ENCODE measurements at places on chromosomes 4 and X.

DNA sequence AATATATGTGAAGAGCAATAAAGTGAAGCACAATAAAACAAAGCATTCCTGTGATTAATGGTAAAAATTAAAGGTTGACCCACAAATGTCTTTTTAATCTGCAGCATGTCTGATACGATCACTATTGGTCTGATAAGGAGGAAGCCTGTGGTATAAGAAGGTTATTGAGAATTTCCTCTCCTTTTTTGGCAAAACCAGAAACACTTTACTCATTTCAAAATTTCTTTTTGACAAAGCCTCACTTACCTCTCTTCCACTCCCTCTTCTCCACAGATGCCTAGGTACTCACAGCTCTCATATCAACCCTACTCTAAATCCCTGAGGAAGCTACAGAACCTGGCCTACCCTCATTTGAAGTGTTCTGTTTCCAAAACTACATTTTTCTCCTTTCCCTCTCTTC lies 56.1 kb downstream of the TSPAN5 start:
- no peak for DNase-seq

DNA sequence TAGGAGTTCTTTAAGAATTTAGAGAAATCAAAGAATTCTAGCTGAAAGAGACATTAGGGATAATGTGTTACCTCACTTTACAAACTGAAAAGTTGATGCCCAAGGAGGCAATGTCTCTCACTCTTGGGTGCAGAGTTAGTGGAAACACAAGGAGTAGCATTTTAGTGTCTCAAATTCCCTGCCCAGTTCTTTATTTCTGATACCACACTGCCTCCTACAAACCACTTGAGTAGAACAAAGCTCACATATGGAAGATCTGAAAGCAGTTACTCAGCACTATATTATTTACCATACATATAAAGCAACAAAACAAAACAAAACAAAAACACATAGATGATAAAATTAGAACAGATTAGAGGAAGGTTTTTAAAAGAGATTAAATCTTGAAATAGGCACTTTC lies 124.2 kb downstream of the REELD1 start:
- no peak for DNase-seq

GRCh38 chr4:100290585-100290984 lies 100.3 kb upstream of the DDIT4L start:
- DNase-seq: no peak

DNA sequence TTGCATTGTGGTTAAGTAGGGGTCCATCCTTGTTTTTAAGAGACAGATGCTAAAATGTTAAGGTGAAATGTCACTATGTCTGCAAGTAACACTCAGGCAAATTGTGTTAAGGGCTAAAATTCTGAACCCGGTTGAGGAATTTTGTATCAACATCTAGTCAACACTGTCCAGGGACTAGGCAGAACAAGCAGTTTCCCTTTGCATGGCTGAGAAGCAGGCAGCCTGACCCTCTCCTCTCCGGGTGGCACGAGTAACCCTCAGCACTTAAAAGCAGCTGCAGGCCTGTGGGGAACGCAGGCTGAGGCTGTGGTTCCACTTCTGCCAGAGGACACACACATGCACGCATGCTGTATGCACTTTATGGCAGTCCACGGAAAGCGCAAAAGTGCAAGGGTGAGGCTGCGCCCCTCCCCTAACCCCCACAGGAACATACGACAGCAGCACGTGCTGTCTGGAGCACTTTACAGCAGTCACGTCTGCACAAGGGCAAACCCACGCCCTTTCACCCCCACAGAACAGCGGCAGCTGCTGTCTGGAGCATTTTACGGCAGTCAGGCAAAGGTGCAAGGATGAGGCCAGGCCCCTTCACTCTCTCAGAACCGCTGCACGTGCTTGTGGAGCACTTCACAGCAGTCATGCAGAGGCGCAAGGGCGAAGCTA lies 619 bp upstream of the MPC1L start:
- no peak for DNase-seq

DNA sequence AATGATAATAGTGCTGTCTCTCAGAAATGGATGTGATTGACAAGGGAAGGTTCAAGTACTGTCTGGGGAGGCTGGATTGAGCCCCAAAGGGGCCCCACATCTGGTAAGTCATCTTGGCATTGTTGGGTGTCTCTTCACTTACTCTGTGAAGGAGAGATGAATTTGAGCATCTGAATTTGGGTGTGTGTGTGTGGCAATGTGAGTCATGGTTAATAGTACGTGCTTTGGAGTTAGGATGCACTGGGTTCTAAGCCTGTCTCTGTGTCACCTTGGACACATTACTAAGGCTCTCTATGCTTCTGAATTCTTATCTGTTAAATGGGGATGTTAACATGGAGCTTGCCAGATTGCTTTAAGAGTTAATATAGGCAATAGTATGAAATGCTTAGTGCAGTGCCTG lies 80.4 kb downstream of the FRAS1 start:
- DNase-seq: no peak

GRCh38 chr4:10960389-10960788 lies 275.8 kb upstream of the CLNK start:
- DNase-seq: no peak

- no peak for DNase-seq
Measured at GRCh38 chr4:144595681-144596080, 50.3 kb upstream of the HHIP start.

DNA sequence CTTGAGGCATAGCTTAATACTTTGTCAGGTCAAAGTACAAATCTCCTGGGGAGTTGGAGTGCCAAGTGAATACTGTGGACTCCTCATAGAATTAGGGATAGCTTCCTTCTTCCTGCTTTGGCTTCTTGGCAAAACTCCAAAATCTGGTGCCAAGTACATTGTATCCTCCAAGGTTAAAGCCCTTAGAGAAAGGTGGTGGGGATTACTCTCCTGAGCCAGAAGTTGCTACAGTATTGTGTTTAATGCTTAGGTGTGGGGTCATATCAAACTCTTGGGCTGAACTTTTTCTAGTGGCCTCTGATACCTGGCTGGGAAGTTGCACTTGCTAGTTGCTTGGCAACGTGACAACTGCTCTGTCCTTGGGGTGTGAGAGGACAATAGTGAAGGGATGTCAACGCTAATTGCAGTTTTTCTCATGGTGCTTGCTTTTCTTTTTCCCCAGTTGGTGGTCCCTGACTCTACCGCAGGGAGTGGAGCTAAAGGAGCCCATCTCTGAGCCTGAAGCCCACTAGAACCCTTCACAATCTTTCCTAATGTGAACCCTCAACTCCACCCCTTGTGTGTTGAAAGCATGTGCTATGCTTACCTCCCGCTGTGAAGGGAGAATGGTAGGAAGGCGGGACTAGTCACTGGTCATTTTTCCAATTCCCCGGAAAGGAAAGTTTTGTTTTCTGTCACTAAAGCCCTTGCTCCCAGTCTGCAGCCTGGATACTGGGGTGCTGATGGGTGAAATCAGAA lies 35.5 kb downstream of the DLG3 start:
- no peak for DNase-seq

- no peak for DNase-seq
Measured at GRCh38 chr4:153523164-153523796, 57.1 kb downstream of the TMEM131L start.

- DNase-seq: no peak
Measured at GRCh38 chr4:130183766-130184165, 1087.8 kb downstream of the C4orf33 start.

- DNase-seq: no peak
Measured at GRCh38 chr4:78591404-78591803, 39.8 kb downstream of the ANXA3 start.

- no peak for DNase-seq
Measured at GRCh38 chr4:87657525-87657924, 7.4 kb downstream of the DMP1 start.

DNA sequence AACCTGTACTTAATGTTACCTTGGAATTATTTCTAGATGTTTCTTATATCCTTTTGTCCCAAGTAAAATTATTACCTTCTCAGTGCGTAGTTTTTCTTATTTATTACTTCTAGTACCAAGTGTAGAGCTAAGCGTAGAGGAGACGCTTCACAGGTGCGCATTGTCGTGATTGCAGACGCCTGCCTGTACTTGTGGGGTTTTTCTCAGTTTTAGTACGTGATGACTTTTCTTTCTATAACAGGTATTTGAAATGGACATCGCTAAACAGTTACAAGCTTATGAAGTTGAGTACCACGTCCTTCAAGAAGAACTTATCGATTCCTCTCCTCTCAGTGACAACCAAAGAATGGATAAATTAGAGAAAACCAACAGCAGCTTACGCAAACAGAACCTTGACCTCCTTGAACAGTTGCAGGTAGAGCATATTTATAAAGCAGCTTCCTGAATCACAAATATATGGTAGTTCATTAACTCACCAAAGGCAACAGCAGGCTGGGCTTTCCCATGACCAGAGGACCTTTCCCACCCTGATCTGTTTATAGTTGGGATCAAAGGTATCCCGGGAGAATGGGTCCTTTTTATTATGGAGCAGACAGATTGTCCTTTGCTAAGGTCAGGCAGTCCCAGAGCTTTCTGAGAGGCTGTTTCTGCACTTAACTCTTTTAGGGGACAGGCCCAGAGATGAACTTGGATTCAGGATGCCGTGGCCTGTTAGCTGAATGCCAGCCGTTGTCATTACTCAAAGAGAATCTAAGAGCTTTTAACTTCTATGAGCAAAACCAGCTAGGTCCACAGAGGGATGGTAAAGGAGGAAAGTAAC lies 172.9 kb downstream of the PTTG2 start:
- DNase-seq: no peak

DNA sequence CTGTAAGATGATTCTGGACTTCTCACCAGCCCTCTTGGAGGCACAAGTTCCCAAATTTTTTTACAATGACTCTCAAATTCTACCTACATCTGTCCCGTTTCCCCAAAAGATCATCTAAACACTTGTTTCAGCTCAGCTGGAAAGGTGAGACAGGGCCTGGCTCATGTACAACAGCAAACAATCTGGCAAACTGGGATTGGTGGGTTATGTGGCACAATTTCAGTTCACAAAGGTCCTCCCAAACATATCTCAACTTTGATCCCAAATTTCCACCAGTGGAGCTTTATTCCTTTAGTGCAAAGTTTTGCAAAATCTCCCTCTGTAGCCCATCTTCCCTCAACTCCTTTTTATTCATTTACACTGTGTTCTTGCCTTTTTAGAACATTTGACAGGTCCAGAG lies 207.1 kb downstream of the ENOX2 start:
- DNase-seq: no peak

GRCh38 chr4:185352741-185353140 lies 43.0 kb downstream of the LRP2BP start:
- DNase-seq: no peak

DNA sequence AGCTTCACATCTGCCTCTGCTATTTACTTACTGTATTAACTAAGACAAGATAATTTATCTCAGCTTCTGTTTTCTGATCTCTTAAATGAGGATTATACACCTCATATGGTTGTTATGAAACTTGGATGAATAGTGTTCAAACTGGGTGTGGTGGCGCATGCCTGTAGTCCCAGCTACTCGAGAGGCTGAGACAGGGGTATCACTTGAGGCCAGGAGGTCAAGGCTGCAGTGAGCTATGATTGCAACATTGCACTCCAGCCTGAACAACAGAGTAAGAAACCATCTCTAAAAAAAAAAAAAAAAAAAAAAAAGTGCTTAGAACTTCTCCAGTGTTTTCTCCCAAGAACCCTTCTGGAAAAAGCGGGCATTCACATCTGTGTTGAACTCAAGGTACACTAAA lies 19.8 kb upstream of the KLF3 start:
- DNase-seq: no peak

- no peak for DNase-seq
Measured at GRCh38 chr4:177033135-177033534, 240.4 kb upstream of the VEGFC start.

Measured in GM13976 (cell line).